Small intestine (tissue), 16 donors: ENCODE measurements at places on chromosomes 3 and 15. TPM values are rescaled to one million over a fixed set of nuclear protein-coding genes. Genes with fewer than 3 reads are reported as not detected.

EIF4E3 gene
- 14.8 TPM for polyA plus RNA-seq

DNA sequence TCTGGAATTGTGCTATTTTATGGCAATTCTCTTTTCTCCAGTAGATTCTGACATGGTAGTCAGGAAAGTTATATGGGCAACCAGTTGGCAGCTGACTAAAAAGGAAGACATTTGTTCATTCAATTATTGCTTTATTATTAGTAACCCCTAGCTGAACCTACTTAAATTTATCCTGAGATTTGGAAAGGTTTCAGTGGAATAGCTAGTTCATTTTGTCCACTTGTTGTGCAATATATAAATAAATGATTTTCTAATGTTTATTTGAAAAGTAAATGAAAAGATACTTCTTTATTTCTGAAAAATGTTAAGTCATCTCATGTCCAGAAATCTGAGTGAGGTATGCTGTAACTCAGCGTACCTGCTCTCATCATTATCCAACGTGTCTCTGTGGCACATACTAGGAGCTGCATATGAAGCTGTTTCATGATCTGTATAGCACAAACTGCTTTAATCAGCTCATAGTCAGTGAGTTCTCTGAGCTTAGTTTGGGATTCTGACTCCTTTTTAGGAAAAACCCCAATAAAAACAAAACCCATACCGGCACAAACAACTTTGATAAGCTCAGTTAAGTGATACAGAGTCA lies 35.9 kb downstream of the RARB start:
- no peak for DNase-seq

- no peak for DNase-seq
Measured at GRCh38 chr3:143628971-143629370, 219.3 kb downstream of the SLC9A9 start.

- peak; percentile 33 for DNase-seq
Measured at GRCh38 chr15:26864664-26865191, 2.1 kb upstream of the GABRA5 start.

- no peak for DNase-seq
Measured at GRCh38 chr15:93862791-93863190, 368.6 kb upstream of the MCTP2 start.

DNA sequence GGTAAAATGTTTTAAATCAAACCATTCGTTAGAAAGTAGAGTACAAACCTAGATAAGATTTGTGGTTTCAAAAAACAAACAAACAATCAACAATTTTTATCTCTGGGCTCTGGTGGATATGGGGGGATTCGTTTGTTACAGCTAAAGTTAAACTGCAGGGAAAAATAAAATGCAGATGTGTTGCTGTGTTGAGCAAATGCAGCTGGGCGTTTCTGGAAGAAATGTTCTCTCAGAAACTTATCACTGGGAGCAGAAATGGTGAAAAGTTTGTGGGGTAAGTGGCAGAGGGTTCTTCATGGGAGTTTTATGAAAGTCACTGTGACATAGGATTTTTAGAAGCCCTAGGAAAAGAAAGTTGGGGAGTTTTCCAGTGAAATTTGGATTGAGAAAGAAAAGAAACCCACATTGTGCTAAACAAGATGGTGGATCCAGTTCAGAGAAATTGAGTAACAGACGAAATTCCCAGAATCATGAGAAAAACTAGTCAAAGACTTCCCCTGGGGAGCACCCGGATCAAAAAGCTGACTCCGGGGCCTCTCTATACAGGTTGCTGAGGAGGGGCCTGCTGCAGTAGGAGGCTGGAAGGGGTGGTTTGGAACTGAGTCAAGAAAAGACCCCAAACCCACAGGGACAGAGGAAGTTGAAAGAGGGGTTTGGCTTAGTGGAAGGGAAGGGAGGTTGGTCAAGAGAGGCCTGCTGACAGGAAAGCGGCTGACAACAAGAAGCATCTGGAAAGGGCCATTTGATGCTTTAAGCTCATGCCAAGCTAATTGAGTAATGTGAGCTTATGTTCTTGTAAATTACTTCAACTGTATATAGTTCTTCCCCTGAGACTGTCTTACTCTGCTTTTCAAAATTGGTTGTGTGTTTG lies 108.7 kb downstream of the RARB start:
- no peak for DNase-seq

PRSS50 gene
- 3.7 TPM for polyA plus RNA-seq

DNA sequence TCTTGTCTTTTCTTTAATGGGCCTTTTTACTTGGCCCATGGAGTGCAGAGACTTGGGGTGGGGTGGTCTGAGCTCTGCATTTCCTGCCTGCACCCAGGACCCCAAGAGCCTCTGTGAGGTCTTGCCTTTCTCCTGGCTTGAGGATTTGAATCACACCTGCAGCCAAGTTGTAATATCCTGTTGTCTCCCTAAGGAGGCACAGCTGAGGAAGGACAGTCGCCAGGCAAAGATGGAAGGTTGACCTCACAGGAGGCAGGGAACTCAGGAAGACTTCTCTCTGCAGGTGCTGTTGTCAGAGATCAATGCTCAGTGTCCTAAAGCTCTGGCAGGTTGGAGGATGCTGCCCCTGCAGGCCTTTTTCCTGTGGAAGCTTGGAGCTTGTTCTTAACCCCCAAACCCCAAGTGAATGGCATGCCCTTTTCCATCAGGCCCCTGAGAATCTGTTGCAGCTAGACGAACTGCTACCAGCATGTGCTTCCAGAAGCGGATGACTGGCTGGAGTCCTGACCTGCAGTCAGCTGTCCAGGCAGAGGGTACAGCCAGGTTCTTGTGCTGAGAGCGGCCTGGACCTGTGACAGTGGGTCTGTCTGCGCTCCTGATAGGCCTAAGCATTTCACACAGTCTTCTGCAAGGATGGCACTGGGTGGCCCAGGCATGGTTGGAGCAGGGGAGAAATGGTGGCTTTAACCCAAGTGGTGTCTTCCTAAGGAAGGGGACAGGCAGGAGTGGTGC lies 120.0 kb downstream of the EEFSEC start:
- no peak for DNase-seq

DNA sequence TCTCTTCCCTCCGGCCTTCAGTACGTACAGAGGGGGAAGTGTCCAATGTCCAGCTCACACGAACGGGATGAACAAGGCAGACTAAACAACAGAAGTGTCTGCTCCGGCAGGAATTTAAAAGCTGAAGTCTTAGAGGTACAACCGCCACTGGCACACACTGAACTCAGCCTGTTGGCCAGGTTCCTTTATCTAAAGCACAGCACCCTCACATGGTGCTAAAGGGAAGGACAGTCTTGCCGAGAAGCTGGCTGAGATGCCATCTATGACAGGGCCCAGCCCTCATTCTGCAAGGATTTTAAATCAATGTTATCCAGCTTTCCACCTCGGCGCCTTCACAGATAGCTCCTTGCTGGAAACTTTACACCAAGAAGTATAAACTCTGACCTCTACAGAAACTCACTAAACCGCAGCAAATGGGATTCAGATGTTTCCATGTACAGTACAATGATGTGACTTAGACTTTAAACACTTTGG lies 2.8 kb downstream of the ADAMTS17 start:
- DNase-seq = peak; percentile 81

DNA sequence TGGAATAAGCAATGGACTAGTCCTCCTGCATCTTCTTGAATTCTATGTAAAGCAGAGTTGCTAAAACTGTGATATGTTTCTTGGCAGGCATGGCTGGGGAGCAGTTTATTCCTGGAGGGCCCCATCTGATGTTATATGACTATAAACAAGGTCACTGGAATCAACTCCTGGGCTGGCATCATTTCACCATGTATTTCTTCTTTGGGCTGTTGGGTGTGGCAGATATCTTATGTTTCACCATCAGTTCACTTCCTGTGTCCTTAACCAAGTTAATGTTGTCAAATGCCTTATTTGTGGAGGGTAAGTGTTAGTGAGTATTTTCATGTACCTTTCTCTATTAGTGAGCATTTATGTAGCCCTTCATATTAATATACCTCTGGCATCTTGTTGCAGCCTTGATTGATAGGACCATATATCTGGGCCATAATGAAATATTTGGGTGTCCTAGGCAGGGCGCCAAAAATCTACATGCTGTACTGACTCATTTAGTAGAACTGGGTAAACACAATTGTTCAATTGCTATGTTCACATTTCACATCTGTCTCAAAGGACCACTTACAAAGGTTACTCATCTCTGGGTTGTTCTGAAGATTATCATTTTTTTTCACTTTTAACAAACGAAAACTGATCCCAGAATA lies 52.6 kb upstream of the ADGRG7 start:
- no peak for DNase-seq

GRCh38 chr15:77122576-77122975 lies 51.7 kb upstream of the TSPAN3 start:
- DNase-seq = no peak

DNA sequence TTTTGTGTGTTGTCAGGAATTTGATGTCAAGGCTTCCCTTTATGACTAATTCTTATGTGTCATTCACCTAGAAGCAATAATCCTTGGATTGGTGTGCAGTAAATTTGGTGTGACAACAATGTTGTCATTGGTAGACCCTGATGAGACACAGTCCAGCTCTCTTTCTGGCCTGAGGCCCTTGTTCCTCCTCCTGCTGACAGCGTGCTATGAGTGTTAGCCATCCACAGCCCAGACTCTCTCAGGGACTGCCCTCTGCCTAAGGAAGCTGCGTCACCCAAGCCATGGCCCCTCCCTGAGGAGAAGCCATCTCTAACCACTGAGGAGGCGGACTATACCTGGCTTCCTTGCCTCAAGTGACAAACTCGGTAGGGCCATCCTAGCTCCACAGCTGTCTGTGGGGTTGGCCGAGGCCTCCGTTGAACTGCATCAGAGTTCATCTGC lies 13.3 kb upstream of the TM4SF1 start:
- DNase-seq = no peak

LRRC28 gene
- 46.7 TPM for polyA plus RNA-seq

- peak; percentile 24 for DNase-seq
Measured at GRCh38 chr15:74302821-74303359, 64.6 kb downstream of the CYP11A1 start.

DNA sequence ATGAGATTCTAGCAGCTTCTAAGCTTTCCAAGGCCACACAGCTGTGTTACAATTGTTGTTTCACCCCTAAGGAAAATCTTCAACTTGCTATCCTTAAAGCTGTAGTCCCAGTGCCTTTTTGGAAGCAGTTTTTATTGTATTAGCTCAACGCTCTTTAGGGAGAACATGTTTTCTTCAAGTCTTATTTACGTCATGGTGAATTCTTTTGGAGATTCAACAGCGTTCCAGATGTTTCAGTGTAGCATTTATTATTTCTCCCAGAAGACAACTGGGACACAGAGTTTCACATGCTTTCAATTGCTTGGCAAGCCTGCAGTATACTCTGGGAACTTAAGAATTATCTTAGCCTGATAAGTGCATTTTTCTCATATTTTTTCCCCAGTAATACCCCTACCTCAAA lies 888.3 kb downstream of the PLOD2 start:
- no peak for DNase-seq

GRCh38 chr15:101118615-101119014 lies 133.2 kb downstream of the CHSY1 start:
- no peak for DNase-seq

MCTP2 gene
- 4.3 TPM for polyA plus RNA-seq

DNA sequence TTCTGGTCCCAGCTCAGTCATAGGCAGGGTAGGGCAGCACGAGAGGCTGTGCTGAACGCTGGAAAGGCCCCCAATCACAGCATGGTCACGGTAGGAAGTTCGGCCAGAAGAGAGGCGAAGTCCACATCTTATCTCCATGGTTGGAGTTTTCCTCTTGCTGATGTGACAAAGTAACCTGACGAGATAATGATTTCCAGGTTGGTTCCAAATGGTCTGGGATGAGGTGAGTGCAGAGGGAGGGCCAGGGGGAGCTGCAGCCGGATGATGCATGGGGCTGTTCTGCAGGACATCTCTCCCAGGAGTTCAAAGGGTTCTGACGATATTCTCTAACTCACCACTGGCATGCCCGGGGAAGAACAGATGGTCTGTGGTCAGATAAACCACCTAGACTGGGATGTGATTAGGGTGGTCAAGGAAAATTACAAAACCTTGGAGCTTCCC lies 83.2 kb upstream of the WNT5A start:
- DNase-seq = no peak

DNA sequence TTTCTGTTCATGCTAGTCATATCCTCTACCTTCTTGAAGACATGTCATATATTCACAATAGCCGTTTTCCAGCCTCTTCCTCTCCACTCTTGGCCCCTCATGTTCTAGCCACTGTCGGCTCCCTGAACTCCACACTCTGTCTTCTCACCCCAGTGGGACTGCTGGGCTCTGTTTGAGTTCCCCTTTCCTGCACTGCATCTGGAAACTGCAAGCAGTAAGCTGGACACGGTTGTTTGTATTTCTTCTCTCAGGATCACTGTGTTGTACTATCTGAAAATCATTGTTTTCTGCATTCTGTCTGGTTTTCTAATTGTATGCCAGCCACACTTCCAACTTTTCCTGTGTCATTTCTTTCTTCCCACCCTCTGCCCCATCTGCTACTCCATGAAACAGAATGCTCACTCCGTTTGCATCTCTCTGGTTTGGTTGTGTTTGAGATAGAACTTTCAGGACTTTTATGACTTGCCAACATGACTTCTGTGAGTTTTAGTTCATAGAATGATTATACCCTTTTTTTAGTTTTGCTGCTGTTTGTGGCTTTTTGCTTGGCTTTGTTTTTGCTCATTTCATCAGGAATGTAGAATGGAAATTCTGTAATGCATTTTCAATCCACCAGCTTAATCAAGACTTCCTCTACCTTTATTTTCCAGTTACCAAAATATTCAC lies 192.3 kb downstream of the PLCL2 start:
- DNase-seq = no peak

ZNF80 gene
- 0.03 TPM for polyA plus RNA-seq

RLBP1 gene
- polyA plus RNA-seq = 0.60 TPM

DNA sequence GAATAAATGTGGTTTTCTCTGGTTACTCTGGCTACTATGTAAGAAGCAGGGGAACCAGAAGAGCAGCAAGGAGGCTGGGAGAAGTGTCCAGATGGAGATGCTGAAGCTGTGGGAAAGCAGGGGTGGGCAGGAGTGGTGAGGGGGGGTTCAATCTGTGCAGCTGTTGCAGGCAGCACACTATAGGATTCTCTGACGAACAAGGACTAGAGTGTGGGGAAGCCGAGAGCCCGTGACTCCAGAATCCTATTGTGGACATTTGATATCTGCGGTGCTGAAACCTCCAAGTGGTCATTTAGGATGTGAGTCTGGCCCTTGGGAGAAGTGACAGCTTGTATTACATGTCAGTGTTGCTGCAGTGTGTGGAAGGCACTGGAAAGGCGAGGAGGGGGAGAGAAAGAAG lies 60.5 kb downstream of the GABRB3 start:
- no peak for DNase-seq

- DNase-seq = no peak
Measured at GRCh38 chr15:91861223-91861622, 7.7 kb downstream of the SLCO3A1 start.

NGRN gene
- 56.6 TPM for polyA plus RNA-seq

DNA sequence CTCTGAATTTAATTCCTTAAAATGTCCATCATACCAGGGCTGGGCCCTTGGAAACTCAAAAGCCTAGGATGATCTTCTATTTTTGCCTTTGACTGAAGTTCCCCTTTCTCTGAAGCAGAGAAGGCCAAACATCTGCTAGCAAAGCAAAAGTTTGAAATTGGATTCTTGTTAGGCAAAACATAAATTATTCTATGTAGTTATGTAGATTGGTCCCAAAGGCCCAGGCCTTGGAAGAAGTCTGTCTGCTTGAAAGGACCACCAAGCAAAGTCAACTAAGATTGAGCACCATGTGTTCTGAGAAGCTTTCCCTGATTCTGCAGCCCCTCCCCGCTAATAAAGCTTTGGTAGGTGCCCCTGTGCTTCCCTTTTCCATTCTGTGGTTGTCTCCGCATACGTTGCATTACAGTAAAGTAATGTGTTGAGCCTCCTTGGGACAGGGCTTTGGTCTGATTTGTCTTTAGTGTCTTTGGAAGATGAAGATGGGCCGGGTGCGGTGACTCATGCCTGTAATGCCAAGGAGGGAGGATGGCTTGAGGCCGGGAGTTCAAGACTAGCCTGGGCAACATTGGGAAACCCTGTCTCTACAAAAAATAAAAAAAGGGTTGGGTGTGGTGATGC lies 56.4 kb downstream of the RPL39L start:
- DNase-seq = no peak
